ENCODE measurements at places on chromosomes 16 and 17.

- no peak for DNase-seq
Observed at GRCh38 chr17:81000334-81000630, 8.6 kb downstream of the CHMP6 start.

DNA sequence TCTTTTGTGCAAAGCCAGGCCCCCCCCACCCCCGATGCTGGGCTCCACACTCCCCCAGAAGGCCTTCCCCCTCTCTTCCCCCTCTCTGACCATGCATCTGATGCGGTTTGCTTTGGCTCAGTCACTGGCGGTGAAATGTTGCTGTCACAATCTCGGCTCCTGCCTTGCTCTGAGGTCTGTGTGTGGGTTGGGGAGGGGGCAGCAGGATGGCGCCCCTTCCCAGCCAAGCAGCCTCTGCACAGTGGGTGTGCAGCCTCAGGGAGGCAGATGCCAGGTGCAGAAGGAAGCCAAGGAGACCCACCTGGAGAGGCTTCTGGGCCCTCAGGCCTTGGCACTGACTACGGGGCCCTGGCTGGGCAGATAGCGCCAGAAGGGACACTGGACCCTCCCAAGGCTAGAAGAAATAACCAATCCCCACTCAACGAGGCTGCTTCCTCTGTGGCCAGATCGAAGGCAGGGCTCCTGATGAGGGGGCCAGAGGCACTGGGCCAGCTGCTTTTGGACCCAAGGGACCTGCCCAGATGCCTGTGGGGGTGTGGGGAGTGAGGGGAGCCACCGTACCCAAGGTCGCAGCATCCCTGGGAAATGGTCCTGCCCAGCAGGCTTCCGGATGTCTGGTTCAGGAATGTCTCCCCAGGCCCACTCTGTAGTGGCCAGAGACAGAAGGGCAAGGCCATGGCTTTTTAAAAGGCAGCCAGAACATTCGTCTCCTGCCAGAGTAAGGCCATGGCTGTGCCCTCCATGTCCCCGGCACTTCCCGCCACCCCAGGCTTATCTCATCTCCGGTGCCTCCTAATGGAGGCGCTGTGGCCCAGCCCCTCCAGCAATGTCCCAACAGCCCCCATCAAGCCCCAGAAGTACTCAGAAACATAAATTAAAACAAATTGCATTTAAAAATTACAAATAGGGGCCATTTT is 43.4 kb upstream of the SLC38A10 start:
- DNase-seq: no peak

GRCh38 chr16:21647562-21648164 is 4.7 kb downstream of the IGSF6 start:
- DNase-seq: no peak

GRCh38 chr17:6510321-6510977 is 45.9 kb downstream of the PITPNM3 start:
- DNase-seq: no peak

DNA sequence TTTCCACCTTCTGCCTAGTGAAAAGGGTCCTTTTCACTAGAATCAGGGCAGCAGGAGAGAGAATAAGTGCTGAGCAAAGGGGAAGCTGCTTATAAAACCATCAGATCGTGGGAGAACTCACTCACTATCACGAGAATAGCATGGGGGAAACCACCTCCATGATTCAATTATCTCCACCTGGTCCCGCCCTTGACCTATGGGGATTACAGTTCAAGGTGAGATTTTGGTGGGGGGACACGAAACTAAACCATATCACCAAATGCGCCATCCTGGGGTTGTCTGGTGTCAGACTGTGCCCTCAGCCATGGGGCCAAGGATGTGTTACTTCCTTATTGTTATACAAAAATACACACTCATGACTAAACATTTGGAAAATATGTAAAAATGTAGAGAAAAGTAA is 10.4 kb upstream of the KATNB1 start:
- no peak for DNase-seq

- no peak for DNase-seq
Observed at GRCh38 chr17:33335491-33336173, 42.5 kb upstream of the ASIC2 start.

GRCh38 chr16:84825896-84826557 is 6.2 kb downstream of the CRISPLD2 start:
- no peak for DNase-seq

GRCh38 chr16:86212706-86213436 is 297.5 kb upstream of the FOXF1 start:
- DNase-seq: no peak

DNA sequence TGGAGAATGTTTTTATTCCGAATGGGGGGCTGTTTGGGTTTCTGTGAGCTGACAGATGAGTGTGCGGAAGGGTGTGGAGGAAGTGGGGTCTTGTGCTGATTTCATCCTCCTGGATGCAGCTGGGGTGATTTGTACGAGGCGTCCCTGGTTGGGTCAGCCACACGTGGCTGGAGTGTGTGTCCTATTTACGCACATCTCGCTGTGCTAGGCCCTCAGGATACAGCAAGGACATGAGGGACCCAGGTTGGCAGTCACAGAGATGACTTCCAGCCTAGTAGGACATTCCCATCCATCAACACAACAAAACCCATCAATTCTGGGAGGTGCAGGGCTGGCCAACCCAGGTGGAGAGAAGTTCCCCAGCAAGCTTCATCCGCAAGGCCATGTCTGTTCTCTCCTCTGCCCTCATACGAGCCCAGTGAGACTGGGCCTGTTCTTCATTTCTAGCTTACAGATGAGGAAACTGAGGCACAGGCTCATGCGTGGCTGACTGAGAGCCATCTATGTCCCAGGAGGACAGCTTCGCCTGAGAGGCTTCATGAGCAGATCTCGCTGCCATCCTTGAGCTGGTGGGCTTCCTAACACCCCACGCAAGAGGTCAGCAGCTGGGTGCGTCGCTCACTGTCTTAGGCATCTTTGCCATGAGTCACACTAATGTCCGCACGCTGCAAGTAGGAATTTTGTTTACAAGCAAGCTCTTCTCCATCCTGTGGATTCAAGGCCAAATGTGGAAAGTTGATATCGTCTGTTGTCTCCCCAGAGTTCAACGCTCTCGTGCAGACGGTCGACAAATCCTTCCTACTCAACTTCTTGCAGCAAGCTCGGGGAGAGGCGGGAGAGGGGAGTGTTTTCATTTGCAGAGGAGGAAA is 24.4 kb downstream of the IRF8 start:
- DNase-seq: no peak

DNA sequence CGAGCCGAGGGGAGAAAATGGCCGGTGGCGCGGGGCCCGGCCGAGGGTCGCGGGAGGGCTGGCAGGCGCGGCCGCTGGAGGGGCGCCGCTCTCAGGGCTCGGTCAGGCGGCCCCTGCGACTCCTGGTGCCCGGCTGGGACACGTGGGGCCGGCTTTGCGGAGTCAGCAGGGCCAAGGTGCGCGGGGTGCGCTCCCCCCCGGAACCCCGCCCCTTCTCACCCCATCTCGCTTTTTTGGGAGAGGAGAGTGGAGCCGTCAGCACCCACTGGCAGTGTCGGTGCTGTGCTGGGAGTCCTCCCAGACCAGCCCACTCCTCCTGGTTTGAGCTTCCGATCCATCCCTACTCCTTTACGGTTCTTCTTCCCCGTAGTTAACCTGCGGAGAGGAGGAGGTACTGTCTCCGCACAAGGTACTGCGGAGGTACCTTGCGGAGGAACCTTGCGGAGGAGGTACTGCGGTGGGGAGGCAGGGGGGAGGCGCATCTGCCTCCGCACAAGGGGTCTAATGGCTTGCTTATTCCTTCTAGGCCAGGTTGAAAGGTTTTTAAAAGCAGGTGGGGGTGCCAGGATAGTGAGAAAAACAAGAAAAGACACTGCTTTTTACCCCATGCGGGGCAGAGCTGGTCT is 19.1 kb upstream of the CBX8 start:
- DNase-seq: no peak

DNA sequence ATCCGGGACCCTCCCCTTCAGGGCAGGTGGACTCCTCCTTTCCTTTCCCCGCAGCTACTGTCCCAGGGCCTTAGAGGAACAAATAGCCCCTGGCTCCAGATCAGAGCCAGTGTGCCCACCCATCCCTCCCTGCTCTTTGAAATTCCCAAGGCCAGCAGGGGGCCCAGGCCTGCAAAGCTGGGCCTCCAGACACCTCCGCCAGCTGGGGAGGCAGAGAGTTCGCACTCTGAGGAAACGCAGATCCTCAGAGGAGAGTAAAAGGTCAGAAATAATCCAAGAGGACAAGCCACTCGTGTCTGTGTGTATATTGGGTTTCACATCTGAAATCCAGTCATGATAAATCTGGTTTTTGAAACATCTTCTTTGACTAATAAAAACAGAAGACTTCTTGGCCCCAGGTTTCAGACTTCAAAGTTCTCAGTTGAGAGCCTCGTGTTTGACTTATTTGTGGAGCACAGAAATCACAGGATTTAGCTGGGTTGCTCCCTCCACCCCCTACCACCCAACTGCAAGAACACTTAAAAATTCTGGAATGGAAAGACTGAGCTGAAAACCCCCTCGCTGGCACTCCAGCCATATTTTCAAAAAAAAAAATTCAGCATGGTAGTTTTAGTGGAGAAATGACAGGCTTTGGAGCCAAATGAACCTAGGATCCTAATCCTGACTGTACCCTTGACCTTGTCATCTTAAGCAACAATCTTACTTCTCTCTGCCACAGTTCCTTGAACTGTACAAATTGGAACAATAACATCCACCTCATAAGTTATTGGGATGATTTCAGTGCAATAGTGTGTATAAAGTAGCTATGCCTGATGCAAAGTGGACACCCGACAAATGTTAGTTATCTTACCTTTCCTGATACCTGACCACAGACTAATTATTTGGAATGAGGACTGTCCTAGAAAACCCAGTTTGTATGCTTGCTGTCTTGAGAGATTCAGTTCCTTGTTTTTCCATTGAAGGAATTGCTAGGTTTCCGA is 44.5 kb upstream of the TBX2 start:
- DNase-seq: no peak

GRCh38 chr16:3934491-3935181 is 54.1 kb upstream of the CREBBP start:
- no peak for DNase-seq

DNA sequence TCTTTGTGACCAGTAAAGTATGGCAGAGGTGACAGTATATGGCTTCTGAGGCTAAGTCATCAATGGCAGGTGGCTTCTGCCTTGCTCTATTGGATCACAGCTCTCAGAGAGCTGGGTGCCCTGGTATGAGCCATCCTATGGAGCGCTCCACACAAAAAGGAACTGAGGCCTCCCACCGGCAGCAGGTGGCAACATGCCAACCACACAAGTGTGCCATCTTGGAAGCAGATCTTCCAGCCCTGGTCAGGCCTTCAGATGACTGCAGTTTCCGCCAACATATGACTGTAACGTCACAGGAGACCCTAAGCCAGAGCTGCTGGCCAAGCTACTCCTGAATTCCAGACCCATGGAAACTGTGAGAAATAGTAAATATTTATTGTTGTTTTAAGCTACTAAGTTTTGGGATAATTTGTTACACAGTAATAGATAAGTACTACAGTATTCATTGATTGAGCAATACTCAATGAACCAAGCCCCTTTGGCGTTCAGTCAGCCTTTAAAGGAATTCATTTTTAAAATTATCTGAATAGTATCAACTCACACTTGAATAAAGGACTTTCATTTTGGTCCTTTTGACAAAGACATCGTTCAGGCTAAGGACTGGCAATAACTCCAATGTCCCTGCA is 69.4 kb upstream of the LHX1 start:
- DNase-seq: no peak

DNA sequence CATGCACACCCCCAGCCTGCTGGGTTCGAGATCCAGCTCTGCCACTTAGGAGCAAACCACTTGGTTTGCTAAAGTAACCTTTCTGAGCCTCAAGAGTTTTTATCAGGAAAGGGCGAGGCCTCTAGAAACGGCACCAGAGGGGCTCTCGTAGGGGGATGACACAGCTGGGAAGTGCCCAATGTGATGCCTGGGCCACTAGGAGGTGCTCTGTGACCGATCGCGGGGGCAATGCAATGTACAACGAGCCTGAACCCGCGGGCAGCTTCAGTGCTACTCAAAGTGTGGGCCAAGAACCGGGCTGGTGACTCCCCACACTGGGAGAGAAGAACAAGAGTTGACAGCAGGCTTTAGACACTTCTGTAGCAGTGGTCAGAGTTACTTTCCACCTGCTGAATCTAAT is 9.4 kb downstream of the C16orf89 start:
- DNase-seq: no peak

DNA sequence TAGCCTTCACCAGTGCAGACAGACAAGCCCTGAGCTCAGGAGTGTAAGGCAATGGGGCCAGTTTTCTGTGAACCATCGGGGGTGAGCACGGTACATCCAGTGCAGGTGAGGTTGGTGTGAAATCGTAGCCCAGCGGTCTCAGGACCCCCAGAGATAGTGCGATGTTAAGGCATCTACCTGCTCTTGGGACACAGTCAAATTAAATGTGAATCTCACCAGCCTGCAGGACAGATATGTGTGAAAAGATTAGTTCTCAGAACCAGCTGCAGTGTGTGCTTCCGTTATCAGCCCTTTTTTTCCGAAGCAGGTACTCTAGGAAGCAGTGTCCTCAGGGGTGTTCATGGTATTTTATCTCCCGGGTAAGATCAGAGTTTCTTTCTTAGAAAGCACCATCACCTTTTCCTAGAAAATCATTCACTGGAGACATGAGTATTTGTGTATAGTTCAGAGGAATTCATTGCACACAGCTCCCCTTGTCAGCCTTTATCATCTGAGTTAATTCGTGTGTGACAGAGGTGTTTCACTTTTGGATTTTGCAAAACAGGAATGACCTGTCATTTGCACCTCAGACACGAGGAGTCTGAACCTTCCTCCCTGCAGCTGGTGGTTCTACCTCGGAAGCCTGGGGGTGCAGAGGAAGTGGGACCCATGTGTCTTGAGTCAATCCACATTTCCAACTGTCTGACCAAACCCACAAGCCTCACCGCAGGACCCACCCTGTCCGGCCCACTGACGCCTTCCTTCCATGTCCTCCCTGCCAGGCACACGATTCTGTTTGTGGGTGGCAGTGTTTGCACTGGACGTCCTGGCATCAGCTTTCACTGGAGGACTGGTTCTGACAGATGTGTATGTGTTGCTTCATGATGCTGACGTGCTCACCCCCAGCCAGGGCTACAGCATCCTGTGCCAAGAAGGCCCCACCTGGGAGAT is 107.8 kb downstream of the CLEC16A start:
- DNase-seq: peak; percentile 21

DNA sequence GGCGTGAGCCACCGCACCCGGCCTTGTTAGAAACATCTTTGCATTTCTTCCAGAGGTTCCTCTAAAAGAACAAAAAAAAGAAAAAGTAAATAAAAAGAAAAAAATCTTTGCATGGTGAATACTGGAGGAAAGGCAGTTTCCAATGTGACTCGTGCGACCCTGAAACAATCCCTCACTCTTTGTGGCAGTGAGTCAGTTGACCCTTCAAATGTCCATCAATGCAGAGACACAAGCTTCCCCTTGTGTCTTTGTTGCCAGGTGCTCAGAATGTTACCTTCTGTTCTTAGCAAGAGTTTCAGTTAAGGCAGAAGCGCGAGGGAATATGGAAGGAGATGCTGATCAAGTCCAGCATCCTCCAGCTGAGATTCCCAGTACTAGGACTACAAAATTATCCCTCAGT is 16.4 kb downstream of the CACNG4 start:
- DNase-seq: no peak

GRCh38 chr17:80920441-80920840 is 71.2 kb upstream of the CHMP6 start:
- no peak for DNase-seq

- DNase-seq: no peak
Observed at GRCh38 chr16:68298907-68299561, 11.7 kb downstream of the SLC7A6OS start.
